ENCODE measurements at places on chromosomes 4 and X.

GRCh38 chr4:27692158-27692557 is 831.5 kb downstream of the STIM2 start:
- peak; percentile 15 for DNase-seq

- DNase-seq, result no peak
Measured at GRCh38 chr4:87089368-87089767, 131.1 kb downstream of the KLHL8 start.

DNA sequence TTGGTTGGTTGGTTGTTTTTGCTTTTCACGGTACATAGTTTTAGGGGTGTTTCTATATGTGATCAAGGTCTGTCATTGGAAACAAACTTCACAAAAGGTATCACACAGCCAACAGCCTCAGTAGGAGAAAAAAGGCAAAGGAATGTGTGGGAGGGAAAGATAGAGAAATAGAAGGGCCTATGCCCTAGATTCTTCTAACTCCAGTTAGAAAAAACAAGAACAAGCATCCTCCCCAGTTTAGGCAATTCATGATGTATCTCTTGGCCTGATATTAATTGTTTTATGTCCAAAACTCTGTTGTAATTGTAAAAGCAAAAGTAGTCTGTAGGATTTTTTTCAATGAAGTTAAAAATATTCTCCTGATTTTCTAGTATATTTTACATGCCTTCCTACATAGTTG is 192.4 kb upstream of the EDNRA start:
- no peak for DNase-seq

- no peak for DNase-seq
Measured at GRCh38 chr4:169274033-169274432, 3.3 kb upstream of the SH3RF1 start.

DNA sequence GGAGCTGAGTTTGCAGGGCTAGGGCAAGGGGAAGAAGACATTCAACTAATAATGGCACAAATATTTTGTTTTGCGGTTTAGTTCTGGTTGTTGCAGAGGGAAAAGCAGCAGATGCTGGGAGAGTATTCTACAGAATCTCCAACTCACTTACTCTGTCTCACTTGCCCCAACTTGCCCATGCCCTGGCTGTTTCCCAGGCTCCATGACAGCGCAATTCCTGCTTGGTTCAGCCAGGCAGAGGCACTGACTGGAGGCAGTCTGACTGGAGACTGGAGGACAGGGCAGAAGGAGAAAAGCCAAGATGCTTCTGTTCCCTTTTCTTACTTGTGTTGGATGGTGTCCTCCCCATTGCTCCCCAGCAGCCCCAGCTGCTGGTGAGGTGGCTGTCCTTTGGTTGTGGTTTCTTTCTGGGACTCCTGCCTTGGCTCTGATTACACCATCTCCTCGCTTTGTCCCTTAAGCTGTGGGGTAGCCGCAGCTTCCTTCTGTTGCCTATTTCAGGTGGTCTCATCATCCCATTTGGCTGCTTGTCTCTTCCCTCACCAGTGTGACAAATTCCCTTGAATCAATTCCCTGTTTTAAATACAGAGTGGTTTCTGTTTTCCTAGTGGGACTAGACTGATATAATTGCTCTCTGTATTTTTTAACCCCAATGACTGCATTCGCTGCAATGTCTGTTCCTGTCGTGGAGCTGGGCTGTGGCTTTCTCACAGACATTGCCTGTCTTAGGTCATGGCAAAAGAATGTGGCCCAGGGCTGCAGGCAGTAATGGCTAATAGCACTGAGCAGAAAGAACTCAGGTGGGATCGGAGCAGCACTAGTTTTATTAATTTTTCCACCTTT is 24.2 kb upstream of the RASL11B start:
- no peak for DNase-seq

- no peak for DNase-seq
Measured at GRCh38 chrX:1477229-1477628, 24.5 kb upstream of the ASMTL start.

DNA sequence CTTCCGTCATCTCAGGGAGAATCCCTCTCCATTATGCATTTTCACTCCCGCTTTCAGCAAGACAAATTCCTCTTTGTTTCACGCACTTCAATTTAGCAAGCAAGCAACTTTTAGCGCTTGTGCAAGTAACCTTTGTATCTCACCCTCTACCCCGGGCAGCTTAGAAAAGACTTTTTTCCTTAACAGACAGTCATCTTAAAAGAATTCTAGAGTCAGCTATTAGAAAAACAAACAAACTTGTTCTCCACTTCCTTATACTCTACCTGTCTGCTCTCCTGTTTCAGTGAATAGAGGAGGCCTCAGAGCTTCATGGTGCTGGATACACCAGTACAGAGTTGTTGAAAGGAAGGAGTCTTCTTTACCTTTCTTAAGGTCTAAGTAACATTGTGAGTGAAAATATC is 12.1 kb downstream of the TIGD2 start:
- no peak for DNase-seq

DNA sequence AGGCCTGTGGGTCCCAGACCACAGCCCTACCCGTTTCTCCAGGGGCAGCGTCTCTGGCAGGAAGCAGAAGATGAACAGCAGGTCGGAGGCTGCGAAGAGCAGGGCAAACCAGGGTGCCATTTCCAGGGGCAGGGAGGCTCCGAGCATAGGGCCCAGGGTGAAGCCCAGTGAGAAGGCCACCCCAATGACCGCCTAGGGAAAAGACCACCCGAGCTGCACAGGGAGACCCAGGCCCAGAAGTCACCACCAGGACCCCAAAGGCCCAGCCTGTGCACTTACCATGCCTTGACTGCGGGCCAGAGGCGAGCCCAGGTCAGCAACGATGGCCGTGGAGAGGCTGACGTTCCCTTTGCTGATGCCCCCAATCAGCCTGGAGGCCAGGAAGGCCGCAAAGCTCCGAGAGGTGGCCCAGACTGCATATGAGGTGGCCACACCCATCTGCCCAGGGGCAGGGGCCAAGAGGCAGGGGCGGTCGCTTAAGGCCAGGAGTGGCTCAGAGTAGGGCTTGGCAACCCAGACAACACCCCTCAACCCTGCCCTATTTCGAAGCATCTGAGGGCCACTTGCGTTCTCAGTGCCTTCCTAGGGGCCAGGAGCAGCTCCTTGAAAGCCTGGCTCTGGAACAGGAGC is 30.8 kb downstream of the NOP14 start:
- DNase-seq, result no peak

DNA sequence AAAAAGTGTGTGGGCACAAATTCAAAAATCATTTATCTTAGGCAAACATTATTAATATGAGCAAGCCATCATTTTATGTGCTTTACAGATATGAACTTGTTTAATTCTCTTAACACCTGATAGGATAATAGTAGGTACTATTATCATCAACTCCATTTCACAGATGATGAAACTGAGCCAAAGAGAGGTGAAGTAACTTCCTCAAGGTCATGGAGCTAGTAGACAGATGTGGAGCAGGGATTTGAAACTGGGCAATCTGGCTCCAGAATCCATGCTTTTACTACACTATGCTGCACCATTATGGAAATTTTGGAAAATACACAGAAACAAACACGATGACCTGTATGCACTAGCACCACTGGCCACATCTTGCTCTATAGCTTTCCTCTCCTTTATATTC is 1.0 kb upstream of the PIN4 start:
- no peak for DNase-seq

- no peak for DNase-seq
Measured at GRCh38 chrX:38626296-38626695, 65.0 kb downstream of the TSPAN7 start.

GRCh38 chrX:21802054-21802670 is 37.3 kb upstream of the MBTPS2 start:
- DNase-seq, result no peak

DNA sequence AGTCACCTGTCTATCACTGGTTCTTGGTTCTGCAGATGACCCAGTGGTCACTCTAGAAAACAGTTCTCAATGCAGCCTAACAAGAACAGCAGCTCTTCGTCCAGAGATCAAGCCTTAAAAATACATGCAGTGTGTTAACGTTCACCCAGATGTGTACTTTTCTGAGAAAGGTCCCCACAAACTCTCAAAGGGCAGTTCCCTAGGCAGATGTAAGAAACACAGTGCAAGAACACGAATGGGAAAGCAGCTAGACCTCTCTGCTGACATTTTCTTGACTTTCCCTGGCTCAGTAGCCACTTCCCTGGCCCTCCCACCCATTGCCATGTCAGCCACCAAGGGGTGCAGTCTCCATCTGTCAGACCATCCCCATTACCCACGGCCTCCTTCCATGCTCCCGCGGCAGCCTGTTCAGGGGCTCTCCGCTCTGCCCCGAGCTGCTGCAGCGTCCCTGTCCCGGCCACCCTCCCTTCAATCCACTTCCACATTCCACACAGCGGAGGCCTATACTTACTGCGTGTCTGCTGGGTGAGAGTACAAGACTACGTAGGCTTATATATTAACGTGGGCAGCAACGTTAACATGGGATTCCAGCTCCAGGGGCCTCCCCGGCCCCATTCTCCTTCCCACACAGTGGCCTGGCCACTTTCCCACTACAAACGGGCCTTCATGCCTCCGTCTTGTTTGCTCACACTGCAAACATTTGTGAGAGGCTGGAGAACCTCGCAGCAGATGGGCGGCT is 34.3 kb downstream of the IRF2 start:
- DNase-seq, result no peak

DNA sequence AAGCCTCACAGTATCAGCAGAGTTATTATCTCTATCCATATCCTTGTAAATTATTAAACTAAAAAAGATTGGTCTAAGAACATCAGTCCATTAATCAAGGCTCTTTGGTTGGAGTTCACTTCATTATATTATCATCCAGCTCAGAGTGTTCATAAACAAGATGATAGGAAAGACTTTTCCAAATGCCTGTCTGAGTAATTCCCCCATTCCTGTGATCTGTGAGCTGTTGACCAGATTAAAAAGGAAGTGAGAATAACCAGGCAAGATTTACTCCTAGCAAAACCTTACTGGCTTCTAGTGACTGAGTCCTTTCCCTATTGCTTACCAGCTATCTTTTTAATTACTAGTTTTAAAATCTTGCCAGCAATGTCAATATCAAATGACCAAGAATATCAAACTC is 14.9 kb downstream of the PKD2 start:
- DNase-seq, result no peak

DNA sequence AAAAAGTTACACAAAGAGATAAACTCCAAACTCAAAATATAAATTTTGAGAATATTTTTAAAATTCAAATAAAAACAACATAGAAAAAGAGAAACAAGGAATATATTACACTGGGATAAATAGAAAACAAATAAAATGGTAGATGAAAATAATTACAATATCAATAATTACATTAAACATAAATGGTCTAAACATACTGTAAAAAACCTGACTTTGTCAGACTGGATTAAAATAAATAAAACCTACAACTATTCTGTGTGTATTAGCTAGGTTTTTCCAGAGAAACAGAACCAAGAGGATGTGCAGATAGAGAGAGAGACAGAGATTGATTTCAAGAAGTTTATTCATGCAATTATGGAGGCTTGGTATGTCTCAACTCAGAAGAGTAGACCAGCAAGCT is 126.5 kb downstream of the LRBA start:
- DNase-seq, result no peak

DNA sequence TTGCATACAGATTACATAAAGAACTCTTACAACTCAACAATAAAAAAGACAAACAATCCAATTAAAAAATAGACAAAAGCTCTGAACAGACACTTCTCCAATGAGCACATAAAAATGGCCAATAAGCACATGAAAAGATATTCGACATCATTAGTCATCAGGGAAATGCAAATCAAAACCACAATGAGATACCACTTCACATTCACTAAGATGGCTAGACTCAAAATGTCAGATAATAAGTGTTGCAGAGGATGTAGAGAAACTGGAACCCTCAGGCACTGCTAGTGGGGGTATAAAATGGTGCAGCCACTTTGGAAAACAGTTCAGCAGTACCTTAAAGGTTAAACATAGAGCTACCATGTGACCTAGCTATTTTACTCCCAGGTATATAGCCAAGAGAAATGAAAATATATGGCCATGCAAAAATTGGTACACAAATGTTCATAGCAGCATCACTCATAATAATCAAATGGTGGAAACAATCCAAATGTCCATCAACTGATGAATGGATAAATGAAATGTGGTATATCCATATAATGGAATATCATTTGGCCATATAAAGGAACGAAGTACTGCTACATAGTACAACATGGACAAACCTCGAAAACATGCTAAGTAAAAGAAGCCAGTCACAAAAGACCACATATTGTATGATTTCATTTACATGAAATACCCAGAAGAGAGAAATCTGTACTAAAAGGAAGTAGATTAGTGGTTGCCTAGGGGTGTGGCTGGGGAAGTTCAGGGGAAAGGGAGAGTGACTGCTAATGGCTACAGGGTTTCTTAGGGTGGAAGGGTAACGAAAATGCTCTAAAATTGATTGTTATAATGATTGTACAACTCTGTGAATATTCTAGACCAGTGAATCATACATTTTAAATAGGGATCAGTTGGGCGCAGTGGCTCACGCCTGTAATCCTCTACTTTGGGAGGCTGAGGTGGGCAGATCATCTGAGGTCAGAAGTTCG is 29.4 kb downstream of the SASH3 start:
- no peak for DNase-seq

GRCh38 chr4:336893-337142 is 796 bp upstream of the ZNF141 start:
- DNase-seq, result peak; percentile 0

- DNase-seq, result no peak
Measured at GRCh38 chrX:48695534-48695896, 1.0 kb upstream of the SUV39H1 start.

GRCh38 chrX:110397339-110397738 is 38.7 kb downstream of the RTL9 start:
- DNase-seq, result no peak

- no peak for DNase-seq
Measured at GRCh38 chr4:124279741-124280140, 432.8 kb downstream of the ANKRD50 start.

- no peak for DNase-seq
Measured at GRCh38 chr4:101259876-101260275, 87.5 kb downstream of the PPP3CA start.

DNA sequence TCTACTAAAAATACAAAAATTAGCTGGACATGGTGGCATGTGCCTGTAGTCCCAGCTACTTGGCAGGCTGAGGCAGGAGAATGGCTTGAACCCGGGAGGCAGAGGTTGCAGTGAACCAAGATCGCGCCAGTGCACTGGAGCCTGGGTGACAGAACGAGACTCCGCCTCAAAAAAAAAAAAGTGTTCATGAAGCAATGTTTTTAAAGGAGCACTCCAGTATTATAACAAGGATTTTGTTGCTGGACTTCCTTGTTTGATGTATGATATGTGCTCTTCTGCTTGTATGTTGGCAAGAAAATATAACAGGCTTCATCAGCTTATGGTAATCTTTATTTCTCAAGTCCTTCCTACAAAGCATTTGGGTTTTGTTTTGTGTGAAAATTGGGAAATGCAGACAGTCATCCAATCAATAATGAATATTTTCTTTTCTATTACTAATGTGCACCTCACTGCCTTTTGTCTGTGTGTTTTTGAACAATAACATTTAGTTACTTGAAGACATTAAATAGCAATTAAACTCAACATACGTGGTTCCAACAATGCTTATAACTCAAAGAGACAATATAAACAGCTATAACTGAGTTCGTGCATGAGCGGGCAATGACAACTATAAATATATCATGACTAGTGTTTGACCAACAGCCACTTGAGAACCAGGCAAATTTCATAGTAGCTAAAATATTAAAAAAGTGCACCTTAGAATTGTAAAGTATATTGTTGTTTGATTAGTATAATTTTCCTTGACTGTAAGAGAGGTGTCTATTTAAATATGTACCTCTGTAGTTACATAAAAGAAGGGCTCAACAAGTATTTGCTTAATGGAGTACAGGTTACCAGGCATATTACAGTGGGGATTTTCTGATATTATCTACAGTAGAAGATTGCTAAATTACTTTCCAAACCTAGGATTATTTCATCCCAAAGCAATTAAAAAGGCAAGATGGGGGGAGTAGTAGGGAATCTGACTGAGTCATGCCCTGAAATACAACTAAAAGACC is 210.7 kb downstream of the PPP3CA start:
- DNase-seq, result no peak

- no peak for DNase-seq
Measured at GRCh38 chr4:88696630-88697029, 999 bp downstream of the NAP1L5 start.
